ENCODE measurements at places on chromosomes 16 and 17. TPM values are rescaled to one million over a fixed set of nuclear protein-coding genes. Genes with fewer than 3 reads are reported as not detected.

DNA sequence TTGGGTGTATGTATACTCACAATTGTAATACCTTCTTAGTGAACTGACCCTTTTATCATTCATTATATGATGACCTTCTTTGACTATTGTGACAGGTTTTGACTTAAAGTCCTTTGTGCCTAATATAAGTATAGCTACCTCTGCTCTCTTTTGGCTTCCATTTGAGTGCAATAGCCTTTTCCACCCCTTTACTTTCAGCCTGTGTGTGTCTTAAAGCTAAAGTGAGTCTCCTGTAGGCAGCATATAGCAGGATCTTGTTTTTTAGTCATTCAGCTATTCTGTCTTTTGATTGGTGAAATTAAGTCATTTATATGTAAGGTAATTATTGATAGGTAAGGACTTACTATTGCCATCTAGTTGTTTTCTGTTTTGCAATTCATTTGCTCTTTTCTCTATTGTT, 15.9 kb upstream of the TBX4 start:
- DNase-seq: no peak

GRCh38 chr17:41773190-41773588, 13.3 kb downstream of the JUP start:
- peak; percentile 92 for DNase-seq

- peak; percentile 38 for DNase-seq
Observed at GRCh38 chr16:59478838-59479237, 744.7 kb upstream of the GOT2 start.

DNA sequence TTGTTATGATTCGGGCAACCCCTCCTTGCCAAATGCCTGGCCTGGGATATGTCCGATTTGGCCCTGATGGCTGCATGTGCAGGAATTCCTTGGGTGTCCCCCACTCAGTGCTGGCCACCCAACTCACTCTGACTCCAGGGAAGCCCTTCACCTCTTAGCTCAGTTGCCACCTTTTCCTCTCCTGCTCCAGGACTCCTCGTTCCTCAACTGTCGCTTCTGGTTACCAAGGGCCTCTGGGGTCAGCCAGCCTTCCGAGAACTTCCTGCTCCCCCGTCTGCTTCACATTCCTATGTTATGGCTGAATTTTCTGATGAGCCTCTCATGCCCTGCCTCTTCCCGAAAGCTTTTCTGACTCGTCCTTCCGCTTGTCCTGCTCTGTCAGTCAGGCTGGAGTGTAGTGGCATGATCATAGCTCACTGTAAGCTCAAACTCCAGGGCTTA, 63.5 kb downstream of the SPACA3 start:
- peak; percentile 25 for DNase-seq

GRCh38 chr17:61482467-61482866, 30.2 kb downstream of the TBX4 start:
- no peak for DNase-seq

- no peak for DNase-seq
Observed at GRCh38 chr16:12519986-12520385, 283.7 kb downstream of the CPPED1 start.

GRCh38 chr17:81735264-81736102, 23.4 kb downstream of the SLC25A10 start:
- DNase-seq: no peak

- no peak for DNase-seq
Observed at GRCh38 chr17:47929218-47930000, 12.0 kb upstream of the PNPO start.

- DNase-seq: no peak
Observed at GRCh38 chr16:67263201-67263600, 14.4 kb downstream of the SLC9A5 start.

DNA sequence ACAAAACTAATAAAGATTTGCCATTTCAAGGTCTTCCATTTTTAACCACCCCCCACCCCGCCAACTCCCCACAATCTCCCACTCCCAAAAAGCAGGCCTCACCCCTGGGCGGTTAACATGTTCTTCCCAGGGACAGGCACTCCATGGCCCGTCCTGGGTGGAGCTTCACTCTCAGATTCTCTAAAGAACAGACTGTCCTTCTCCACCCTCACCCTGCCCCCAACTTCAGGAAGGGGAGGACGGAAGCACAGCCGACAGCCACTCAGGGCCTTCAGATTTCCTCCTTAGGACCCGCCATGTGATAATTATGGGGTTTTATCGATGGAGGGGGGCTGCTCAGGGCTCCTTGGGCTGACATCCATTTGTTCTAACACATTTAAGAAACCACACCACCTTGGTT, 61.9 kb downstream of the ZFHX3 start:
- no peak for DNase-seq

DNA sequence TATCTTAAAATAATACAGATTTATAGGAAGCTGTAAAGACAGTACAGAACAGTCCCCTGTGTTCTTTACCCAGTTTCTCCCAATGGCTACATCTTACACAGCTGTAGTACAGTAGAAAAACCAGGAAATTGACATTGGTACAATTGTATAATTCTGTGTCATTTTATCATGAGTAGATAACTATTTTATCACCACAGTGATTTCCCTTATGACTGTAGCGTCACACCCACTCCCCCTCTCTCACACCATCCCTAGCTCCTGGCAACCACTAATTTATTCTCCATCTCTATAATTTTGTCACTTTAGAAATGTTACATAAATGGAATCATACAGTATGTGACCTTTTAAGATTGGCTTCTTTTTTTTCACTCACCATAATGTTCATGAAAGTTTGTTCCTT, 30.9 kb downstream of the CLTC start:
- DNase-seq: no peak

DNA sequence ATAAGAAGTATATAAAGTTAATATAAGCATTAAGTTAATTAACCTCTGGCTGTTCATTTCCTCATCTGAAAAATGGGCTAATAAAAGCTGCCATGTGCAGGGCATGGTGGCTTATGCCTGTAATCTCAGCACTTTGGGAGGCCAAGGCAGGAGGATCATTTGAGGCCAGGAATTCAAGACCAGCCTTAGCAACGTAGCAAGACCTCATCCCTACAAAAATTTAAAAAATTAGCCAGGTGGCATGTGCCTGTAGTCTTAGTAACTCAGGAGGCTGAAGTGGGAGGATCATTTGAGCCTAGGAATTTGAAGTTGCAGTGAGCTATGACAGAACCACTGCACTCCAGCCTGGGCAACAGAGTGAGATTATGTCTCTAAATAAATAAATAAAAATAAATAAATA, 40.6 kb upstream of the MMD start:
- DNase-seq: no peak

DNA sequence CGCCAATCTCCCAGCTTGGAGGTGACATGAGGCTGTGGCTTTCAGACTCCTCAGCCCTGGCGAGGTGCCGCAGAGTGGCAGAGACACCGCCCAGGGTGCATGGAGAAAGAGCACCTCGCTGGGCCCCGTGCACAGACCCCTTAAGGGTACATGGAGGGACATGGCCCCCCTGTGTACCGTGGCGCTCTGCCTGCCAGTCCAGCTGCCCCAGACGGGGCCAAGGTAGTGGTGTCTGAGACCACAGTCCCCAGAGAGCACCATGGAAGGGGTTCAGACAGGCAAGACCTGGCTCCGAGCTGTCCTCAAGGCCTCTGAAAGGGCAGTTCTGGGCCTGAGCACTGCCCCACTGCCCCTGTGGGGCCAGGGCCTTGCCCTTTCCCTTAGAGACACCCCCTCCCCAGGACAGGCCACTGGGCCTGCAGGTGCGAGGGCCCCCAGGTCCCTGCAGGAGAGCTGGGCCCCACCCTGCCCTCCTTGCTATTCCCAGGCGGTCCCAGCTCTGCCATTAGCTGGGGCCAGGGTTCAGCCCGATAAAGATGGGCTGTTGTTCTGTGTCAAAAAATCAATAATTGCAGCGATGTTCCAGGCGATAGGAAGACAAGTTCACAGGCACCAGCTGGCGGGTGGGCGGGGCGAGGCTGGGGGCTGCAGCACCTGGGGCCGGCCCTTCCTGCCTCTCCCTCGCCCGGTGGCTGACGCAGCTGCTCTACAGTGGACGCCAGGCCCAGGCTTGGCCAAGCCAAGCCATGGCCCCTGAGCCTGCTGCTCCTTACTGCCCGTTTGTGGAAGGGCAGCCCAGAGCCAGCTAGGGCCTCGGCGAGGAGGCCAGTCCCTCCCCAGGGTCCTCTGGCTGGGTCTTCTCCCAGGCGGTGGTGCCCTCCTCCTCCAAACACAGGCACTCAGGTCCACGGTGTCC, 51.7 kb downstream of the ZFPM1 start:
- no peak for DNase-seq

GRCh38 chr17:42832213-42832933, 824 bp upstream of the PSME3 start:
- DNase-seq: no peak

DNA sequence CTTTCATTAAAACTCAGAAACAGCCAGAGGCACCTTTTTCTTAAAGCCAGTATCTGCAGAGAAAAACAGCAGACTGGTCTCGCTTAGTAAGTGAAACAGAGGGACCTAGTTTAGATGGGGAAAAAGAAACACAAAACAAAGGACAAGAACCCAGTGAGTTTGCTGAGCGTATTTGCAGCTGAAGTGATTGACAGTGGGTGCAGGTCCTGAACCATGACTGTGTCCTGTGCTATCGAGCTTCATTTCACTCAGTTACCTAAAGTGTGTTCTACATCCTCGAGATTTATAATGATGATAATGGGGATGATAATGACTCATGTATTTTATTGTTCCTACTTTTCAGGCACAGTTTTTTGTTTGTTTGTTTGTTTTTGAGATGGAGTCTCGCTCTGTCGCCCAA, 31.7 kb upstream of the WFIKKN2 start:
- no peak for DNase-seq

GNAO1 gene
- total RNA-seq: 0.26 TPM

RHBDL1 gene
- total RNA-seq: 2.6 TPM

ZNF213 gene
- total RNA-seq: 5.9 TPM

SLC16A6 gene
- 1.5 TPM for total RNA-seq

HSPB9 gene
- not detected for total RNA-seq

CCL17 gene
- not detected for total RNA-seq

KRTAP1-5 gene
- total RNA-seq: not detected

SOCS1 gene
- 21.1 TPM for total RNA-seq

RAD51C gene
- total RNA-seq: 29.1 TPM

NOD2 gene
- total RNA-seq: 0.26 TPM

All from fibroblast of lung (primary cell).